H54 (cell line): ENCODE measurements at places on chromosomes 16 and 17.
A peak's percentile ranks its signal among the peaks of the same experiment; 100 is the strongest.

DNA sequence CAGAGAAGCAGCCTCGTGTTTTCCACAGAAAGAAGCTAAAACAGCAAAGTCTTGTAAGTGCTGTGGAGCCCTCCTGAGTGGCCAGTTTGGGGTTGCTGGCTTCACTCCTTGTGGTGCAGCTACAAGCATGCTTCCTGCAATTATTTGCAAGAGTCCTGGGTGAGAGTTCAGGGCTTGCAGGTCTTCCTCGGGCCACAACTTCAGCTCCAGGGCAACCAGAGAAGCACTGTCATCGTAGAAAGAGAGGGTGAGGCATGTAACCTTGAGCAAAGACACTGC lies 37.9 kb downstream of the SHISA6 start:
- no peak for DNase-seq

DNA sequence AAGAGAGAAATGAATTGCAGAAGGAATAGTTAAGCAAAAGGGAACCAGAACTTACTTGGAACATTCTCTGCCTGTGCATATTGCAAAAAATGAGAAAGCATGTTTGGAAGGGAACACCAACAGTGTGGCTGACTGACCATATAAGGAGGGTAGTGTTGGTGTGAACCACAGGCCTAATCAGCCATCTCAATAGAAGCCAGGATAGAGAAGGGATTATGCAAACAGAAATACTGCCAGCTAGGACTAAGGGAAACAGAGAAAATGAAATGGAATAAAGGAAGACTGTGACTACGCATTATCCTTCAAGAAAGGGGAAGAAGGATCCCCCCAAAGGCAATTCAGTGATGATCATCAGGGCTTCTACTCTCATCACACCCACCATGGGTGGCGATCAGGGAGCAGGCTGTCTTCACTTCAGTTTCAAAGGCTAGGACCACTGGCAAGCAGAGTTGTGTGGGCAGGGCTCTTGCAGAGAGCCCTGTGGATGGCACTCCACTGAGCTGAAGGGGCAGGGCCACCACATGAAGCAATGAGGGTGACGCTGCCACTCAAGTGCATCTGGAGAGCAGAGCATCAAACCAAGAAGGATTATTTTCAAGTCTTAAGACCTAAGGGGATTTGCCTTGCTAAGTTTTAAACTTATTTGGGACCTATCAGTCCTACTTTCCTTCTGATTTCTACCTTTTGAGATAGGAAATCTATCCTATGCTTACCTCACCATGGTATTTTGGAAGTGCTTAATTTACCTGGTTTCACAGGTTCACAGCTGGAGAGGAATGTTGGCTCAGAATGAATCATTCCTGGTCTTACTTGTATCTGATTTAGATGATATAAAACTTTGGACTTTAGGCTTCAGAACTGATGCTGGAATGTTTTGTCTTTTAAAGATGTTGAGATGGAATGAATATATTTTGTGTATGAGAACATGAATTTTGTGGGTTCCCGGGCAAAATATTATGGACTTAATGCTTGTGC lies 140.5 kb downstream of the SSH2 start:
- DNase-seq: no peak

DNA sequence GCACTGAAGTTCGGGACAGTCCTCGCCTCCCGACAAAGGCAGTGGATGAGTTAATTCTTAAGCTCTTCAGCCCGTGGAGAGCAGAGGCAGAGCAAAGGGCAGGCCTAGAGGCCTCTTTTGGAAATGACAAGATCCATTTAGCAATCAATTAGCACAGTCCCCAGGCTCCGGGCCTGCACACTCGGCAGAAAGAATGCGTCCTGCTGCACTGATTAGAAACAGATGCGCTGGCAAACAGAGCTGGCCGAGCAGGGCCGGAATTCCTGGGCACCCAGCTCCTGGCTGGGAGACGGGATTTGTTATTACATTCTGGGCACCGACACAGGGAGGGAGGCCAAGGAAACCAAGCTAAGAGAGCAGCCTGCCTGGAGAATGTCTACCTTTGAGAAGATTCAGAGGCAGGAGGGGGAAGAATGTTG lies 162.9 kb downstream of the COPRS start:
- no peak for DNase-seq

- DNase-seq: no peak
These were observed 53.3 kb downstream of the TANC2 start for GRCh38 chr17:63019138-63019873.

DNA sequence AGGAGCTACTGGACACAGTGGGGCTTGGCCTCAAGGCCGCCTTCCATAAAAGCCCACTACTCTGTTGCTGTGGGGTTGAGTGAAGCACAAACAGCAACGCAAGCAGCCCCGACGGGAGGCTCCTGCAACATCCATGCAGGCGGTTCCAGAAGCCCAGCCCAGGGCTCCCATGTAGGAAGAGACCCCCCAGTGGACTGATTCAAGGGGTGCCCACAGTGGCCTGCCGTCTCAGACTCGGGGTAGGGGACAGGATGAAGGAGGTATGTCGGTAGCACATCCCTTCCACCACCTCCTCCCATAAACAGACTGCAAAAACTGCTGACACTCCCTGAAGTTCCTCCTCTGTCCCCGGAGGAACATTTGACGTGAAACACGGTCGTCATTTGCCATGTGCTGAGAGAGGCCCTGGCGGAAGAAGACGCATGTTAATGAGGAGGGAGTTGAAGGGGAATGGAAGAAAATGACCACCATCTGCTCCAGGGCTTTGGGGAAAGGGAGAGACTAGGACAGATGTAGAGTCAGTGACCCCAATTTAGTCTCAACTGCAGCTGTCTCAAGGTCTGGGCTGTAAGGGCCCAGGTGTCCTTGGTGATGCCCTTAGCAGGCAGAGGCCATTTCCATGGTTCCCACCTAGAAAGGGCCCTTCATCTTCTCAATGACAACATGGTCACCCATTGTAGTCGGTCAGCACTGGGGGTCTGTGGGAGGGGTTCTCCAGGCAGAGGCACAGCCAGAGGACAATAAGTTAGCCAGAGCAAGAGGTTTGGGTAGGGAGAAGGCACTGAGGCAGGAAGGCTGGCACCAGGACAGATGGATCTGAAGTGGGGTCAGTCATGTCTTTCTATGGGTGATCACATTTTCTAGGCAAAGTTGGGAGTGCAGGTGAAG lies 200.6 kb downstream of the CPPED1 start:
- no peak for DNase-seq

DNA sequence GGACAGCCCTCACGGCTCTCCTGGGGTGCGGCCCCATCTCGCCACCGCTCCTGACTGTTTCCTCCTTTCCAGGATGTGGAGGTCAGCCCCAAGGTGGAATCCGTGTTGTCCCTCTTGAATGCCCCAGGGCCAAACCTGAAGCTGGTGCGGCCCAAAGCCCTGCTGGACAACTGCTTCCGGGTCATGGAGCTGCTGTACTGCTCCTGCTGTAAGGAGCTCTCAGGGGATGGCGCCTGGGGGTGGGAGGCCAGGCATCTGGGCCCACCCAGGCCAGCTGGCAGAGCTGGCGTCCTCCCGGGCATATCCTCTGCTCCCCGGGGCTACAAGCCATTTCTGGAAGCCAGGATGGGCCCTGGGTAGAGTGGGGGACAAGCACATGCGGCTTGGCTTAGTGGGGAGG lies 13.2 kb downstream of the IL34 start:
- no peak for DNase-seq

DNA sequence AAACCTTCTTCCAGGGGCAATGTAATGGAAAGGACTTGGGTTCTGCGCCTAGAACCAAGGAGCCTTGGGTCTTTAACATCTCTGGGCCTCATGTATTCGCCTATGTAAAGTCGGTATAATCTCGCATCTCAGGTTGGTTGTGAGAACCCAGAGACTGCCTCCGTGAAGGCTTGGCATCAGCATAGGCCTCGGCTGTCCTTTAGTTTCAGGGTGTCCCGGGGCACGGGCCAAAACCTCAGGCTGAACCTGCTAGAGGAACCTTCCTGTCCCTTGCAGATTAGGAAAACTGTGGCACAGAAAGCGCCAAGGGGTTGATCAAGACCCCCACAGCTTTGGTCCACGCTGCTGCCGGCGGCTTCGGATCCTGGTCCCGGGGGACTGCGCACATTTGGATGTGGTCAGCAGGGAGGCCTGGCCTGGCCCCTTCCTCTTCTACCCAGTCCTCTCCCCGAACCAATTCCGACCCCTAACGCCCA lies 772 bp upstream of the PHAF1 start:
- no peak for DNase-seq

DNA sequence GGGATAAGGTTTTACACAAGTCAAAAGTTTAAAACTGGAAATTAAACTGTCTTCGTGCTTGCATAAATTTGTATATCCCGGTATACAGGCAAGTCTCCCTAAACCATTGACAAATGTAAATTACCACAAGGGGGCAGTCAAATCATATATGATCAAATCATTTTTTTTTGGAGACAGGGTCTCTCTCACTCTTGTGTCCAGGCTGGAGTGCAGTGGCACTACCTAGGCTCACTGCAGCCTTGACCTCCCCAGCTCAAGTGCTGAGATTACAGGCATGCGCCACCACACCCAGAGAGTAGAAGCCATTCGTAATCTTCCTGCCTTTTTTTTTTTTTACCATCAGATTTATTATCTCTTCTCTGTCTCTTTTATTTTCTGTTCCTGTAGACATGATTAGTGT lies 18.5 kb downstream of the TOP2A start:
- DNase-seq: no peak

GRCh38 chr16:23504453-23505179 lies 5.7 kb downstream of the GGA2 start:
- peak; percentile 80 for DNase-seq

GRCh38 chr17:16044487-16044886 lies 44.9 kb downstream of the TTC19 start:
- no peak for DNase-seq

DNA sequence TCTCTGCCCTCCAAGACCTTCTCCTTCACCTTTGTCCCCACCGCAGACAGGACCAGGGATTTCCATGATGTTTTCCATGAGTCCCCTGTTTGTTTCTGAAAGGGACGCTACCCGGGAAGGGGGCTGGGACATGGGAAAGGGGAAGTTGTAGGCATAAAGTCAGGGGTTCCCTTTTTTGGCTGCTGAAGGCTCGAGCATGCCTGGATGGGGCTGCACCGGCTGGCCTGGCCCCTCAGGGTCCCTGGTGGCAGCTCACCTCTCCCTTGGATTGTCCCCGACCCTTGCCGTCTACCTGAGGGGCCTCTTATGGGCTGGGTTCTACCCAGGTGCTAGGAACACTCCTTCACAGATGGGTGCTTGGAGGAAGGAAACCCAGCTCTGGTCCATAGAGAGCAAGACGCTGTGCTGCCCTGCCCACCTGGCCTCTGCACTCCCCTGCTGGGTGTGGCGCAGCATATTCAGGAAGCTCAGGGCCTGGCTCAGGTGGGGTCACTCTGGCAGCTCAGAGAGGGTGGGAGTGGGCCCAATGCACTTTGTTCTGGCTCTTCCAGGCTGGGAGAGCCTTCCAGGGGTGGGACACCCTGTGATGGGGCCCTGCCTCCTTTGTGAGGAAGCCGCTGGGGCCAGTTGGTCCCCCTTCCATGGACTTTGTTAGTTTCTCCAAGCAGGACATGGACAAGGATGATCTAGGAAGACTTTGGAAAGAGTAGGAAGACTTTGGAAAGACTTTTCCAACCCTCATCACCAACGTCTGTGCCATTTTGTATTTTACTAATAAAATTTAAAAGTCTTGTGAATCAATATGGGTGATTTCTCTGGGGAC lies 12.2 kb downstream of the CX3CL1 start:
- no peak for DNase-seq

DNA sequence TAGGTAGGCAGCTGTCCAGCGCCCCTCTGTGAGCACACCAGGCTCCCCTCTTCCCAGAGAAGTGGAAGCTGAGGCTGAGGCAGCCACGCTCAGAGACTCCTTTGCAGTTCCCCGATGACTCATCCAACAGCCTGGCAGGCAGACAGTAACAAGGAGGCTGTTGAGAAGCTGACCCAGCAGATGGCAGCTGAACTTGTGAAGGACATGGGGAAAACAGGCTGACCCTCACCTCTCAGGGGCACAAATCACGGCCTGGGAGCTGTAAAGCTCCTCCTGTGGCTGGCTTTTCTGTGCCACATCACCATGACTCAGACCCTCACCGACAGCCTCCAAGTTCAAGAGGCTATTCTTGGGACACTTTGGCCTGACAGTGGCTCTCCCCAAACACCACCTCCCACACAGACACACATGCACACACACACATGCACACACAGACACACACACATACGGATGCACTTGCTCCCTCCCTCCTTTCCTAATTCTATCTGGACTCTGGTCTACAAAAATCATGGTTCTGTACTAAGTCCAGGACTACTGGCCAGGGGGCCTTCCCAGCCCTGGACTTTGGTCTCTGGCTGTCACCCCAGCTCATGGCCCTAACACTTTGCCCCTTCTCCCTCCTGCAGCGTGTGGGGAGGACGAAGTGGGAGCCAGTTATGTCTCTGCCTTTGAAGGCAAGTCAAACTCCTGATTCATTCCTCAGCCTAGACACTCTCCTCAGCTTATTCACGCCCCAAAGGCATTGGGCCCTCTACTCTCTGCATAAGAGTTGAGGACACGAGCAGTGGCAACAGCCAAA lies 23.2 kb downstream of the MAP3K14 start:
- peak; percentile 85 for DNase-seq

GRCh38 chr16:6229186-6229585 lies 1103.5 kb upstream of the RBFOX1 start:
- DNase-seq: no peak

GRCh38 chr16:86042393-86042792 lies 143.4 kb downstream of the IRF8 start:
- no peak for DNase-seq

- no peak for DNase-seq
These were observed 160.4 kb downstream of the KCNJ2 start for GRCh38 chr17:70329721-70330120.

DNA sequence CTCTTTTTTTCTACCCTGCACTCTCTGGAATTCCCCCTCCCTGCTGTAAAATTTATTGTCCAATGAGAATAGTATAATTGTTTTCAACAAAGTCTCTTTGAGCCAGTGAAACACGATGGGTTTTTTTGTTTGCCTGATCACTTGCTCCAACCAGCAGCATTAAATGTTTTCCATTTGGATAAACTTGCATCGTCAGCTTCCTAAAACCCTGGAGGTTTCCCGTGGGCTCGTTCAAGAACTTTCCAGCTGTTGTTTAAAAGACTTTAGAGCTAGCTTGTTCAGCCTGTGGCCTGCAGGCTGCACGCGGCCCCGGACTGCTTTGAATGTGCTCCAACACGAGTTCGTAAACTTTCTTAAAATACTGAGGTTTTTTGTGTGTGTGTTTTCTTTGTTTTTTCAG lies 14.9 kb downstream of the NAGPA start:
- DNase-seq: no peak

DNA sequence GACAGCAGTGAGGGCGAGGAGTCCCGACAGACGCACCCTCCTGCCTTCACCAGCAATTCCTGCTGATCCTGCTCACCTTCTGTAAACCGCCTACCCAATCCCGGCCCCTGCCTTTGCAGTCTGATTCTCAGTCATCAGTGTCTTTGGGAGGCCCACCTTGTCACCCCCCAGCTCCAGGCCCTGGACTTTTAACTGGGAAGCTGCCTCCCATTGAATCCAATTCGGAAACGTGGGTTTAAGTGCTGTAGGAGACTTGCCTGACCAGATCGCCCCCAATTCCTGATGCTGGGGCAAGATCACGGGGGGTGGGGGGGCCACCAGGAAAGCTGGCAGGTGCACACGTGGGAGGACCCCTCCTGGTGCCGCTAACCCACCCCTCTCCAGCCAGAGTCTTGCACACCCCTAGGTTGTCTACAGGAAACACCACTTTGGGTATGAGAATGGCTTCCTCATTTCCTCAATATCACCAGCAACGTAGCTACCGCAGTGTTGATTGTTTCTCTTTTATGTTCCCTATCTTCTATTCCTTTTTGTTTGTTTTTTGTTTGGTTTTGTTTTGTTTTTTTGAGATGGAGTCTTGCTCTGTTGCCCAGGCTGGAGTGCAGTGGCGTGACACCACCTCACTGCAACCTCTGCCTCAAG lies 46.6 kb upstream of the CMIP start:
- no peak for DNase-seq
